Temporal lobe (tissue), 4 donors: ENCODE measurements at places on chromosomes 5 and 9. TPM values are rescaled to one million over a fixed set of nuclear protein-coding genes. Genes with fewer than 3 reads are reported as not detected.

Gene SLC34A3
- not detected for total RNA-seq

Gene RC3H2
- 95.1 TPM for total RNA-seq

Gene GPBP1
- 118 TPM for total RNA-seq

Gene RHOBTB3
- total RNA-seq = 135 TPM

Gene CA9
- 0.98 TPM for total RNA-seq

Gene HAPLN1
- total RNA-seq = 9.6 TPM

Gene DPYSL3
- 925 TPM for total RNA-seq

Gene FAT2
- total RNA-seq = 1.7 TPM

Gene IFNA6
- not detected for total RNA-seq

Gene SLC9A3
- 0.98 TPM for total RNA-seq

Gene PRRT1B
- total RNA-seq = not detected

Gene MARCHF11
- 1.5 TPM for total RNA-seq

Gene TAF1L
- 0.25 TPM for total RNA-seq

Gene DNAH5
- 3.7 TPM for total RNA-seq

Gene TRPM6
- total RNA-seq = 0.74 TPM

Gene KIF12
- 0.49 TPM for total RNA-seq

Gene DNAI1
- 0.25 TPM for total RNA-seq

Gene LCN10
- not detected for total RNA-seq

Gene PRR16
- 1.2 TPM for total RNA-seq

Gene SLC46A2
- total RNA-seq = not detected

Gene TAF11L11
- not detected for total RNA-seq

Gene SPAG8
- total RNA-seq = 2.0 TPM

Gene ANKRD31
- total RNA-seq = 0.49 TPM

Gene ANKRD34B
- total RNA-seq = 0.25 TPM

Gene KLHL9
- total RNA-seq = 63.7 TPM

Gene ALAD
- 14.3 TPM for total RNA-seq

Gene FAM221B
- total RNA-seq = not detected
